ENCODE measurements at places on chromosomes 3 and 15.

DNA sequence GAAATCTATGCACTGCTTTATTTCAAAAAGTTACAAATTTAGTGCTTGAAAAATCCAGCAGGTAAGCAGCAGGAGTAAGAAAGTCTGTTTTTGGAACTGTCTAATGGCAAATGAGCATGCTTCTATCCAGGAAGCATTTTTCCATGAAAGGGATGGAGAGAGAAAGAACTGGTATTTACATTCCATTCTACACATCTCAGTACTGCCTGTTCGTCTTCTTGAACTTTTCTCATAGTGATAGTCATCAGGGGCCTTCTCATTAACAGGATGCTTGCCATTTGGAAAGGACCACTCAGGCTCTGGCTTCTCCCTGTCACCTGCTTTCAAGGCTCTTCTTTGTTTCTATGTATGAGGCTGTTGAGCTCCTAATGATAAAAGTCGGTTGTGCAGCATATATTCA, 267.3 kb upstream of the IL12A start:
- DNase-seq: no peak

DNA sequence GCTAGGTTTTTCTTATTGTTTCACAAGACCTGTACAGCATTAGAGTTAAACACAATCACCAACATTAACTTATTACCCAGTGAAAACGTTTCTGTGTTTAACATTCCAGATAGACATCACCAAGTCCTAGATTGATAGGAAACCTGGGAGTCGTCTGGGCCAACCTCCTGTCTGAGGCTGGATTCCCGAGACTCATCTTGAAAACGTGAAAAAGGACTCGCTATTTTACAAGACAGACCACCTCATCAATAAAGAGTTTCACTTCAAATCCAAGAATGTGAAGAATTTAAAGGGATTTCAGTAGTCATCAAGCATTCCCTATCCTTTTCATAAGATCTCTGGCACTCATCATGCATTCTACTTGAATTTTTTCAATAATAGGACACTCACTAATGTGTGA, 626.6 kb downstream of the MCTP2 start:
- no peak for DNase-seq

- no peak for DNase-seq
Measured at GRCh38 chr15:52098323-52098722, 14.3 kb downstream of the BCL2L10 start.

DNA sequence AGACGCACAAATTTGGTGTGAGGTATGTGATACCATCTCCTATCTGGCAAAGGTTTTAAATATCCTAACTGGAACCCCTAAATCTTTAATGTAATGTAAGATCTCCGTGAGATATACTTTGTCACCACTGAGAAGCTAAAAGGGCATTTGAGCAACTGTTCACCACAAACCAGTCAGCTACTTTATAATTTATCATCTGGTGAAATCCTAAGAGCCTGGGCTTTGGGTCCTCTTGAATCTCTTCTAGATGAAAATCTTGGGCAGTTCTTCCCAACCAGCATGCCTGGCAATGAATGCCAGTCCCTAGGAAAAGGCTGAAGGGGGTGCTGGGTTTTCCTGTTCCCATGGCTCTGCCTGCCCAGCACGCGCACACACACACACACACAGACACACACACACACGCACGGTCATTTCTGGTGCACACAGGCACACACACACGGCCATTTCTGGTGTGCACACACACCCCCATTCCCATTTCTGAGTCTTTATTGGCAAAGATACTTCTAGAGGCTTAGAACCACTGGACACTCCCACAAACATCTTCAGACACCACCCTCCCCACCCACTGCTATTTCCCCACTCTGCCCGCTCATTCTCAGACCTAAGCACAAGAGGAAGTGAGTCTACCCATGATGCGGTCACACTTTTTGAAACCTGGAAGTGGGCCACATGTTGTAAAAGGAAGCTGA, 72.6 kb downstream of the MYO1E start:
- peak; percentile 93 for DNase-seq

GRCh38 chr3:45792036-45792435, 4.3 kb downstream of the SLC6A20 start:
- no peak for DNase-seq

DNA sequence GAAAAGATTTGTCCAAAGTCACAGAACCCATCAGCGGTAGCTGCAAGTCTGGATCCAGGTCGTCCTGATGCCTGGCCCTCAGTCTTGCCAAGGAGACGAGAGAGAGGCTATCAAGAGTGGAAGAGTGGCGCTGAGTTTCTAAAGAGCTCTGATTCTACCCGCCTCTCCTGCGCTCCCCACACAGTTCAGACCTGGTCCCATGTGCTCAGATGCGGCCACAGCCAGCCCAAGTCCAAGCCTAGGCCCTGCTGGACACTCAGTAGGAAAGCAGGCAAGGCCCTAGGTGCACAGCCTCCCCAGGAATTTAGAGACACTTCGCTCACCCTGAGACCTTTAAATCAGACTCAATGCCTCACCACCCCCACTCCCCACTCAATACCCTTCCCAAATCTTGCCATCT, 32.4 kb downstream of the CCDC12 start:
- DNase-seq: no peak

DNA sequence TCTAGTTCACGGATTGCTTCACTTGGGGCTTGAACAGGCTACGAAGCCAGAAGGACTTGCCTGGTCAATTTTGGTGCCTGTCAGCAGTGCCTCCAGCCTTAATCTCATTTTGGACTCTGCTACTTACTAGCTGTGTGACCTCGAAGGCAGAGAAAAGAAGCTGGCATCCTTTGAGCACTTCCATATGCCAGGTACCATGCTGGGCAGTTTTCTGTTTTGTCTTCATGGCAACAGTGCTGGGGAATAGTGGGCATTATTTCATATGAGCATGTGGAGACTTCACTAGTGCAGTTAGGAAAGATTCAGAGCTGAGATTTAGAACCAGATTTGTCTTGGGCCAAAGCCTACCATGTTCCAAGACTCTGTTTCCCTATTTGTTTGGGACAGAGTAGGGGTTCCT, 92.2 kb downstream of the LRTM1 start:
- no peak for DNase-seq

GRCh38 chr3:192382861-192383260, 344.5 kb downstream of the FGF12 start:
- no peak for DNase-seq

- DNase-seq: no peak
Measured at GRCh38 chr15:22989576-22990477, 9.7 kb upstream of the CYFIP1 start.

DNA sequence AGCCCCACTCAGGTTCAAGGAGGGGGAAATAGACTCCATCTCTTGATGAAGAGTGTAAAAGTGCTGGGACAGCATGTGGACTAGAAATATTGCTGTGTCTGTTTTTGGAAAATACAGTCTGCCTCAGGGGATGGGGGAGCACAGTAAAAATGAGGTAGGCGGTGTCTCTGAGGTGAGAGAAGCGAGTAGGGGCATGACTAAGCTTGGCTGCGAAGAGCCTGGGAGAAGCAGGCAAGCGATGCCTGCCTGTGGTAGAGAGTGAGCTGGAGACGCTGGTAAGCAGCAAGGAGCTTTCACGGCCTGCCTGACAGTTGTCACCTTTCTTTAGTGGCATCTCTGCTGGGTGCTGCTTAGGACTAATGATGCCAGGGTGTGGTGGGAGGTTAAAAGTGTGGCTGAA, 49.0 kb upstream of the DCLK3 start:
- DNase-seq: no peak

GRCh38 chr3:197407053-197407452, 108.6 kb upstream of the DLG1 start:
- DNase-seq: no peak

- no peak for DNase-seq
Measured at GRCh38 chr15:78112551-78112950, 18.7 kb downstream of the CIB2 start.

DNA sequence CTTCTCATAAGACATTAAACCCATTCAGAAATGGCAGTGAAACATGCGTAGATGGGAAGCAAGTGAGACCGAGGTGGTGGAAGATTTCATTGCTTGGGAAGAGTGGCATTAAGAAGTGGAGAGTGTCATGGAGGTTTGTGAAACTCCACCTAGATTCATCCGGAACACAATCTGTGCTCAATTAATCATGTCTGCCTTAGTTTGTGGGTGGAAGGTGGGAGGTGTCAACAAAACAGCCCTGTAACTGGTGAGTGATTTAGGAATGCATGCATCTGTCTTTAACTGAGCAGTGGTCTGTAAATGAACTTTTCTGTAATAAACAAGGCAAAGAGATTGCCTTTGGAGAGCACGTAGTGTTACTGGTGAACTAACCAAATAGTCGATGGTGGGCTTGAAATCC, 113.7 kb downstream of the WNT5A start:
- no peak for DNase-seq

GRCh38 chr3:98914210-98915080, 12.9 kb upstream of the DCBLD2 start:
- no peak for DNase-seq

GRCh38 chr3:147940405-147941193, 531.4 kb downstream of the ZIC1 start:
- no peak for DNase-seq

GRCh38 chr3:41711651-41712050, 250.3 kb downstream of the ULK4 start:
- no peak for DNase-seq

DNA sequence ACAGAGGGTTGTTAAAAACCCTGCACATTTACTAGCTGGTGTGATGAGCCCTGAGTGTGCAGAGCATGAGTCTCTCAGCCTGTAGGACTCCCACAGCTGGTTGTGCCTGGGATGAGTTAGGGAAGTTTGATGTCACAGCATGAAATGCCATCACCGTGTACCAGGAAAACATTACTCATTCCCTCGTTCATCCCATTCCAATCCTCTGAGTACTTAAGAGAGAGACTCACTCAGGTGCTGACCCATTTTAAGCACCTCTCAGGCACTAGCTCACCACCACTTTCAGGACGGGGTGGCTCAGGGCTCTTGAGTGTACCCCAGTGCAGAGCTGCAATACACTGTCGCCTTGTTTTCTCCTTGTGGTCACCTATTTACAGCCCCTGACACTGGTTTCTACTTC, 18.7 kb downstream of the MGLL start:
- DNase-seq: no peak

DNA sequence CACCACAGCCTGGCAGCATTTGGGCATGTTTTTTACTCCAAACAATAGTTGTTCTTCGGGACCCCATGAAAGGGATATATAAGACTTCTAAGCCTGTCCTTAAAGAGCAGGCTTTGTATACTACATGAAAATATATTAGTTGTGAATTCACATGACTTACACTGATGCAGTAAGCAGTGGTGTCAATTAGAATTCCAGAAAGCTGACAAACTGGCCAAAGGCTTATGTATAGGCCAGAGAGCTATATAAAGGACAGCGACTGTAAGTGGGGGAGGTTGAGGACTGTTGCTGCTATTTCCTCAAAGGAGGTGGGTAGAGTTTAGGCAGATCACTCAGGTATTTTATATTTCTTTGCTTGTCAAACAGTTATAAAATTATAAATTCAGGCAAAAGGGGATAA, 24.8 kb downstream of the KPNA4 start:
- DNase-seq: no peak

DNA sequence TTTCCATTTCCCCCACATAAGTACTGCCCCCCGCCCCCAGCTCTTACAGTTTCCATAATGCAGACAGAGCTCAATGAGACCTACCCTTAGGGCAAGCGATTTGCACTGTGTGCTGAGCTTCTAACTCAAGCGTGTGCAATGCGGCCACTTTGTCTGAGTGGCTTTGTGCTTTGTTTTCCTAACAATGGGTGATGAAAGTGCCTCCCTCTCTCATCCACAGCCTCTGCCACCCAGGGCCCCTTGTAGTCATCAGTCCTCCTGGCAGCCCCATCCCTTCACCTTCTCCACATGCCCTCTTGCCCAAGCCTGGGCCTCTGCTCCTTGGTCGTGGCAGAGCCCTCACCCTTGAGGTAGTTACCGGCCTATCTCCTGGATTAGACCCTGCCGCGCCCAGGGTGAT, 17.2 kb downstream of the DAPK2 start:
- no peak for DNase-seq

DNA sequence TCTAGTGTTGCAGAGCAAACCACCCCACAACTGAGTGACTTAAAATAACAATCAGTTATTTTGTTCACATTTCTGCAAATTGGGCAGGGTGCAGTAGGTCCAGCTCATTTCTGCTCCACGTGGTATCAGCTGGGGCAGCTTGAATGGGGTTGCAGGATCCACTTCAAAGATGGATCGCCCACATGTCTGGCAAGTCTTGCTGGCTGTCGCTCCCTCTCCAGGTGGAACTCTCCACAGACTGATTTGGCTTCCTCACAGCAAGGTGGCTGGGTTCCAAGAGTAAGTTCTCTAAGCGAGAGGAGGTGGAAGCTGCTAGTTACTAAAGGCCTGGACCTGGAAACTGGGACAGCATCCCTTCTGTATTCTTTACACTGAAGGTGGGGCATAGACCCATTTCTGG, 213.3 kb downstream of the SLC9A9 start:
- no peak for DNase-seq

DNA sequence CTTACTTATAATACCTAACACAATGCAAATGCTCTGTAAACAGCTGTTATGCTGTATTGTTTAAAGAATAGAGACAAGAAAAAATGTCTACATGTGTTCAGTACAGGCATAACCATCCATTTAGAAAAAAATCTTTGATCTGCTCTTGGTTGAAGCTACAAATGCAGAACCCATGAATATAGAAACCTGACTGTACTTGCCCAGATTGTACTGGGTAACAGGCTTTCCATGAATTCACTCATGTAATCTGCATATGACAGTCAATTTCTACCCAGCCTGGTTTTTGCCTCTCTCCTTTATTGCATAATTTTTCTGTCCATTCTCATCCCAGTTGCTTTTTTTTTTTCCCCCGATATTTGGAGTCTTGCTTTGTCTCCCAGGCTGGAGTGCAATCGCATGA, 62.6 kb upstream of the ETV5 start:
- DNase-seq: no peak

- no peak for DNase-seq
Measured at GRCh38 chr3:72776-73175, 123.8 kb upstream of the CHL1 start.

DNA sequence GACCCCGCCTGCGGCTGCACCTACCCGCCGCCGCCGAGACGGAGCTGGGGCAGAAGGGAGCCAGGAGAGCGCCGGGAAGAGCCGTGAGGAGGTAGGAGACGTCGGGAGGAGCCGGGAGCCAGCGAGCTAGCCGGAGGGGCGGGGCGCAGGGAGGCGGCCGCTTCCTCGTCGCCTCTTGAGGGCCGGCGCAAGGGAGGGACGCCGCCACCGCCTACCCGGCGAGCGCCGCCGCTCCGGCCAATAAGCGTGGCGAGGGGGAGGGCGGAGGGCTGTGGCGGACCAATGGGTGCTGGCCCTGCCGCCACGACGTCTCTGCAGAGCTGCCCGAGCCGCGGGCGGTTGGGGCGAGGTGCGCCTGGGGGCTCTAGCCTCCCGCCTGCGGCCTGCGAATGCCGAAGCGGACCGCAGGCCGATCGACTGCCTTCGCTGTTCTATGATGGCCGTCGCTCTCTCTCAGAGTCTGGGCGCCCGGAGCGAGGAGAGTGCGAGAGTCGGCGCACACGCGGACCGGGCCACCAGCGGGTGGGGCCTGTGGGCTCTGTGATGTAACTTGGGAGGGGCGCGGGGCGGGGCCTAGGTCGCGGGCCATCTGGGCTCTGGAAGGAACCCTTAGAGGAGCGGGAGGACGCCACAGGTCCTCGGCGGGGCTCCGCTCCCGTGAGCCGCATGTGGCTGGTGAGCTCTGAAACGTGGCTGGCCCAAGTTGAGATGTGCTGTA, 72.7 kb upstream of the MAP4 start:
- DNase-seq: peak; percentile 92
